CD4-positive, alpha-beta T cell treated with Interleukin-15 for 4 hours (primary cell): ENCODE measurements at places on chromosomes 2 and 18.

GRCh38 chr2:85078536-85078935 lies 54.7 kb upstream of the TCF7L1 start:
- no peak for DNase-seq

- DNase-seq = no peak
These were observed 129.7 kb downstream of the RTP5 start for GRCh38 chr2:241999184-241999583.

- no peak for DNase-seq
These were observed 526.9 kb upstream of the ID2 start for GRCh38 chr2:8154936-8155335.

DNA sequence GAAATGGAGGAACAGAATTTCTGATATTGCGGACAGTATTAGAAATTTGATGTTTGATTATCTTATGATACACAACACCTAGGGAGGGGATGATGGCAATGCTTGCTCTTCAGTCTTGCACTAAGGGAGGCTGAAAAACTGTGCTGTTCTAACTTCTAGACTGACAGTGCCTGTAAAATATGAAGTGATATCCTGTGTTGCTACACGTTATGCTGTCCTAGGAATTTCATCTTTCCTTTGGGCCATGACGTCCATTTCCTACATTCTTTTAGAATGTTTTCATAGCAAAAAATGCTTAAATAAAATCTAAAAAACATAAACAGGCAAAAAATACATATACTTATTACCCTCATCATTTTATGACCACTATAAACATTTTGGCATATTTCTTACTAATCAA lies 55.3 kb downstream of the OSBPL1A start:
- no peak for DNase-seq

DNA sequence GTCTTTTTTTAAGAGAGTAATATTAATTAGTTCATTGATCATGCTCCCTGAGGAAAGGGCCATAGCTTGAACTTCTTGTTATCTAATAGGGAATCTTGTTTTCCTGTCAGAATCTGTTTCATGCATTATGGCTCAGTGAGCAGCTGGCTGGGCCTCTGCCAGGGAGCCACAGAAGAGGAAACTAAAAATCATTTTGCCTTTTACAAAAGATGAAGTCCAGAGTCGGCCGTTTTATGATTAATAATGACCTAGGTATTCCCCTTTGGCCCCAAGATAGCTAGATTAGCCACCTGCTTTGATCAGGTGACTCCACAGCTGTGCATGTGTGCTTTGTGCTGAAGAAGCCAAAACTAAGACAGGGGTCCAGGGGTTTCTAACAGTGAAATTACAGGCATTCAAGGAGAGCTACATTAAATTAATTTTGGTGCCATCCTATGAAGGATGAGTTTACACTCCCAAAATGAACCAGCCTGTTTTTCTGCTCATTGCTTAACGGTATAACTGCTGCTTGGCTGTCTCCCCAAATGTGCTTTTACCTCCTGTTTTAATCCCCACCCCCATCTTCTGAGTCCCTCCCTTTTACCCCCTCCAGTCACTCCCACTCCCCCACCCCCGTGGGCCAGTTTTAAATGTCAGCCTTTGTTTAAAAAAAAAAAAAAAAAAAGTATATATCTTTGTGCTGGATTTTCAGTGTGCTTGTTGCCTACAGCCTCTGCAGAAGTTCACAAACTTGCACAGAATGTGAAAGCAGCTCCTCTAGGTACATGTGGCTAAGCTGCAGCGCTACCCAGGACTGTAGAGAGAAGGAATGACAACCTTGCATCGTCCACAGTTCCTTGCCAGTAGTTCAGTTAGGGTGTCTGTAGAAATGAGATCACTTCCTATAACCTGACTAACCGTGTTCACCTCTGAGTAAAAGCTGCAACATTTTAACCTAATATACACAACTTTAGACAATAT lies 93.1 kb downstream of the CABLES1 start:
- DNase-seq = no peak

GRCh38 chr2:234406085-234406484 lies 90.8 kb downstream of the ARL4C start:
- DNase-seq = no peak

- DNase-seq = no peak
These were observed 290.8 kb downstream of the CCDC85A start for GRCh38 chr2:56474412-56475158.

DNA sequence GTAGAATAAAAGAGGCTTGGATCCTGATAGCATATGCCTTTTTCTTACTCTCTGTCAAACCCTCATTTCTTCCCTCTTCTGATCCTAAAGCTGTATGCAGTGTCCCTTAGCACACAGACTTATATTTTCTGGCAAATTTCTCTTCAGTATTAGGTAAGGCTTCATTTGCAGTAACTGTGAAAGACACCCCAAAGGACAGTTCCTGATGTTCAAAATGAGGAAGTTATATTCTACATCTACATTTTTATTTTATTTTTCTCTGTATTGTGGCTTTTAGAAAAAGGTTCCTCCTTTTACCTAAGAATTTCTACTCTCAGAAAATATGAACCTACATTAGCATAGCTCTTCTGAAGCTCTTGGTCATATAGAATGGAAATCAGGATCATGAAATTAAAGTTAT lies 261.7 kb downstream of the PDE11A start:
- DNase-seq = no peak

- no peak for DNase-seq
These were observed 47.7 kb downstream of the BOD1L2 start for GRCh38 chr18:57194622-57195021.

DNA sequence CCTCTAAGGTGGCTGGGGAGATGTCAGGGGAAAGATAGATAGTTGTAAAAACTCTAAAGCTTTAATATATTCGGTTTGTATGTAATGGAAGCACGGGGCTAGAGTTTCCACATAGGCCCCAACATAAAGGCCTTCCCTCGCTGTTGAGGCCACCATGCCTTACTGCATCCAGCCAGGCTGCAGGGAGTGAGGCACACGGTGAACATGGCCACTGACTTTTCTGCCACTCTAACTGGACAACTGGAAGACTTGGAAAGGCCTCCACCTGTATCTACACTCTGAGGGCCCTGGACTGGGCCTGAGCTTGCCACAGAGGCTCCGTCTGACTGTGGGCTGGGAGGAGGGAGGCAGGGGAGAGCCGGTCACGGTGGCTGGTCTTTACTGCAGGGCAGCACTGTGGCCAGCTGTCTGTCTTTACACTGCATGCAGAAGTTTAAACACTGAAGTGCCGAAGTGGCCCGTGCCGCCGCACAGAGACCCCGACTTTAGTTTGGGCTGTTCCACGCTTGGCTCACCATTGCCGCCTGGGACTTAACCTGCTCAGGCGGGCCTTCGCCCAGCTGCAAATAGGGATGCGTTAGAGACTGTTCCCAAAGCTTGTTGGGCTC lies 66.7 kb downstream of the EMILIN2 start:
- no peak for DNase-seq

DNA sequence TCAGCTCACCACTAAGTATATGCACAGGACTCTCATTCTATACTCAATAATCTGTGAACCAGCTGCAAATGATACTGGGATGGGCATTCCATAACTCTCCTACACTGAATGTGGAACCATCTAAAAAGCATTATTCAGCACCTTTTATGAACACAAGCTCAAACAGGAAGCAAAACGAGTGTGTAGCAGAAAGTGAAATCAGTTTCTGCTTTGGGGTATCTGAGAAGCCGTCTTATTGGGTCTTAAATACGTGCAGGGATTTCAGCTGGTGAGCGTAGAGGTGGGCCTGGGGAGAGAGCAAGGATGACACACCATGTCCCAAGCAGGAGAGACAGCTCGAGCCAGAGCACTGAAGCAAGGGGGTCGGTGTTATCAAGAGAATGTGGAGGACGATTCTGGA lies 120.0 kb upstream of the TTN start:
- DNase-seq = no peak

DNA sequence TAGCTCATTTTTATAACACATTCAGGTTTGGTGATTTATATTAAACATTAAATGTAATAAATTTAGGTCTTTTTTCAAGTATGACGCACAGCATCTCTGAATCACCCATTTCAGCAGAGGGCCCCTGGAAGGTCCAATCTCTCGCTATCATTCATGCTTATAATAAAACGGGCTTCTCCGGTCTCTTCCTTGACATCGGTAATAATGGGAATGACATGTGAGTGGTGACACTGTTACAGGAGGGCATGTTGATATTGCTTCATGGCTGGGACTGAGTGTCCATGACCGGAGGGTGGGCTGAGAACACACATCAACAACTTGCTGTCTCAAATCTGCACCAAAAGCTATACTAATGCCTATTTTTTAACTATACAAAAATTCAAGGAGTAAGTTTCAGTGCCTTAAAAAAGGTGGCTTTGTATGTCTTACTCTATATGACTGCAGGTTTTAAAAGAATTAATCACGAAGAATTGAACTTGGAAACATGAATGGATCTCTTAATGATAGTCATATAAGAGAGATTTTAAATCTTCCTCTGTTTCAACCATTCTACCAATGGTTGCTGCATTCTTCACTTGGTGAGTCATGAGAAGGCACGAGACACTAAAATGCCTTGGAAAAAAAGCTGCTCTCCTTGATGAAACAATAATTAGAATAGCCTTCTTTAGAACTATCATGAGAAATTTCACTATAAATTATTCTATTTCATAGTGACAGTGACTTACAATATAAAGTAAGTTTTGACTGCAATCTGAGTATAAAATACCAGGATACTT lies 101.9 kb upstream of the NRP2 start:
- no peak for DNase-seq

DNA sequence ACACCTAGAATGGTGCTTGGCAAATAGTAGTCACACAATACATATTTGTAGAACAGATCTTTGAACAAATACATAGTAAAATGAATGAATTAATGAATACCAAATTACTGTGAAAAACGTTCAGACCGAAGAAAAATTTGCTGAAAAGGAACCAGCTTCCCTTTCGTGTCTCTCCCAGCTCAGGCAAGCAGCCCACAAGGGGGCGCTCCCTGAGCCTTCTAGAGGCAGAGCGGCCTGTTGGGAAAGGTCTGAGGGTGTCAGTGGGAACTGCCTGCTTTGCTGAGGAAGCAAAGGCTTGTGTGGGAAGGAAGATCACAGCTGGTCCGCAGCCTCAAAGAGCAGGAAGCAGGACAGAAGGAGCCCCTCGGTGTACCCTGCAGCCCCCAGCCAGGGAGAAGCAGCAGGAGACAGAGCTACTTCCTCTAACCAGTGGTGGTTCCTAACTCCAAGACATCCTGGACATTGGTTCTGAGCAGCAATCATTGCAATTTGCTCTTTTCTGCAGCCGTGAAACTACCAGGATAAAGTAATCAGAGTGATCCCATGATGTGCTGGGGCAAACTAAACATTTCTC lies 231.1 kb downstream of the ANKRD30B start:
- no peak for DNase-seq

- DNase-seq = peak; percentile 58
These were observed 818 bp downstream of the ITGB1BP1 start for GRCh38 chr2:9422321-9423099.

DNA sequence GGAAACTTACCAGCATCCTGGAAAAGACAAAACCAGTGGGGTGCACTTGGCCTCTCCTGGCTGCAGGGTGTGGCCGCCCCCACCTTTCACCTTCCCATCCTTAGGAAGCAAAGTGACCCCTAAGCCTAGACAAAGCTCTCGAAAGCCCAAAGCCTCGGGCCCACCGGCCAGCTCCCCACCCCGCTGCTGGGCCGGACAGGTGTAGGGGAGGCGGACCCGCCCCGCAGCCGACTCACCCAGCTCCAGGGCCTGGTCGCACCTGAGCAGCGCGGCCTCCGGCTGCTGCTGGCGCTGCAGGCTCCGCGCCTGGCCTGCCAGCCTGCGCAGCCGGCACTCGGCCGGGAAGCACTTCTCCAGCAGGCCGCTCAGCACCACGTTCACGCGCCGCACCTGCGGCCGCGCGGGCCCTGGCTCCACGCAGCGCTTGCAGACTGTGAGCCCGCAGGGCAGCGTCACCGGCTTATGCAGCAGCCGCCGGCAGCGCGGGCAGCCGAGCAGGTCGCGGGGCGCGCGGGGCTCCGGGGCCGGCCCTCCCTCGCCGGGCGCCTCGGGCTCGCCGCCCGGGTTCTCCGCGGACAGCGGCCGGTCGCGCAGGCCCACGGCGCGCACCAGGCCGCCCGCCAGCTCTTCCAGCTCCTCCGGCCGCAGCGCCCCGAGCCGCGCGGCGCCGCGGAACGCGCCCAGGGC lies 979 bp downstream of the LONRF2 start:
- DNase-seq = no peak

- no peak for DNase-seq
These were observed 20.7 kb downstream of the FARP2 start for GRCh38 chr2:241376808-241377207.

DNA sequence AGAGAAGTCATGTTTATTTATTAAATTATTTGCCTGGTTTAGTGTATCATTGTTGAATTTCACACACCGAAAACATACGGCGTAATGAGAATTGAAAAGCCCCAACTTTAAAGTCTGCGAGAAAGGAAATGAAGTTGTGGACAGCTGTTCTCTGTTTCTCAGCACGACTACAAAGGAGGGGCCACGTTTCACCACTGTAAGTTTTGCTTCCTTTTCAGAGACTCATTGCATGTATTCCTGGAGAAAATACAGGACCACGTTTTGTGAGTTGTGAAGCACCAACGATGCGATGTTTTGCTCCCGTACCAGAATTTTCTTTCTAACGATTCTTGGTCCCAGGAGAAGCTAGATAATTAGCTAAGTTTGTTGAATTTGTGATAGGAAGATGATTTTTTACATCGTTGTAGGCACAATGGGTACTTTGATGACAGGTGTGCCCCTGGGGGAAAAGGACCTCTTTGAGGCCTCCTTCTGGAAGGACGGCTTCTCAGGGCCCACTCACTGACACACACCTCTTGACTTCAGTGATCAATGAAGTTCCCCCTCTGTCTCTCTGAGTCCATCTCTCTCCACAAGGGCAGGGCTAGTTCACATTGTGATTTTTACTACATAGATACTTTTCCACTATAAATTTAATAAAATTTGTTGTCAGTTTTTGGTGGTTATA lies 23.7 kb upstream of the ACKR3 start:
- peak; percentile 46 for DNase-seq

DNA sequence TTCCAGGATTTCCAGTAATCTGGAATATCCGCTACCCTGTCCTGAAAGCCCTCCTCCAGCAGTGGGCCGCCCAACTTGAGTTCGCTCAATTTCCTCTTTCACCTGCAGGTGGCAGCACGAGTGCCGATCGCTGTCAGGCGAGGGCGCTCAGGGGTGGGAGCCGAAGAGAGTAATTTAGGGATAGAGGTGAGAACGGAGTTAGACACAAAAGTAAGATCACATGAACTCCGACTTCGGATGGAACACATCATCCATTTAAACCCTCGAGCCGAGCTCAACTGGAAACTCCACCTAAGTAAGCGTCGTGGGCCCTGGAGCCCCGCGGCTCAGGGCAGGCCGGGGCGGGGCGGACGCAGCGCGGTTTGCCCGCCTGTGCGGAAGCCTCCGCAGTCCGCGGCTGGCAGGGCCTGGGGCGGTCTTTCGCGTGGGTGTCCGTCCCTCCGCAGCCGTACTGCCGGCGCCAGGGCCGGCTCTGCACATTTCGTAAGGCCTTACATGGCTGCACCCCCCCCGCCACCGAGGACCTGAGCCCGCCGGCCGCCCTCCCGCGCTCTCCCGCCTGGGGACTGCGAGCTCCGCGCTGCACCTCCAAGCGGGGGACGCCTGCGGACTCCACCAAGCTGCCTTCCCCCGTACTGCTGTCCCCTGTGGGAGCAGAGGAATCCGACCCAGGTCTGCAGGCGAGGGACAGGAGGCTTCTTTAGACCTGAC lies 61.2 kb downstream of the SEMA4F start:
- peak; percentile 83 for DNase-seq

GRCh38 chr2:29789911-29790485 lies 131.4 kb downstream of the ALK start:
- no peak for DNase-seq

- DNase-seq = no peak
These were observed 16.6 kb upstream of the PSME4 start for GRCh38 chr2:53987336-53987921.

GRCh38 chr2:16617282-16618266 lies 48.1 kb downstream of the CYRIA start:
- no peak for DNase-seq

GRCh38 chr2:203612246-203612645 lies 77.1 kb upstream of the RAPH1 start:
- no peak for DNase-seq
